NCI-H510A (cell line): ENCODE measurements at places on chromosomes 1 and 21.

DNA sequence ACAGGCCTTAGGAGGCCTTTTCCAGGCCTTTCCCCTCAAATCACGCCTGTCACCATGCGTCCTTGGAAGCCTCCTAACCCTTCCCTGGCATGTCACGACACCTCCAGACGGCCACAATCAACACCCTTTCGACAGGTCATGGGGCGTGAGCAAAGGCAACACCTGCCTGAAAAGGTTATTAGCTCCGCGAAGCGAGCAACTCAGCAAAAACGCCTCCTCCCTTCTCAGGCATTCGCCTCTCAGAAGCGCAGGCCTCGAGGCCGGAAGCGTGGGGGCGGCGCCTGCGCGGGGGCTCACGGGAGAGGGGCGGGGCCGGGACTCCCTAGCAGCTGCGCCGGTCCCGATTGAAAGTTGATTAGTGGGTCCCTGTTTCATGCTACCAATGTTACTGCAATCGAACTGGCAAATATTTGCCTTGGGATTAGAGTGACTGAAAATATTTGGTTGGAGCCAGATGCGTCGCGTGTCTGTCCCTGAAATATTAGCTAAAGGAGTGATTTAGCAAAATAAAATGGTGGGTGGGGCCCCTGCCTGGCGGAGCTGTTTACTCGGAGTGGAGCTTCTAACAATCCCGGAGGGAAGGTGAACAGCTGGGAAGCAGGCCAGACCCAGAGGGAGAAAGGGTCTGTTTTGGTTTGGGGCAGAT is 44.9 kb downstream of the GFI1 start:
- DNase-seq, result peak; percentile 9

- no peak for DNase-seq
Measured at GRCh38 chr1:223358826-223359225, 5.2 kb downstream of the SUSD4 start.

GRCh38 chr1:240151136-240151735 is 59.6 kb downstream of the FMN2 start:
- no peak for DNase-seq

GRCh38 chr1:209627027-209627731 is 25.0 kb downstream of the LAMB3 start:
- no peak for DNase-seq

- no peak for DNase-seq
Measured at GRCh38 chr1:41766041-41766440, 152.7 kb downstream of the HIVEP3 start.
